ENCODE measurements at places on chromosomes 4 and X.

- DNase-seq = no peak
These were observed 53.6 kb downstream of the MAP7D2 start for GRCh38 chrX:20063153-20063552.

DNA sequence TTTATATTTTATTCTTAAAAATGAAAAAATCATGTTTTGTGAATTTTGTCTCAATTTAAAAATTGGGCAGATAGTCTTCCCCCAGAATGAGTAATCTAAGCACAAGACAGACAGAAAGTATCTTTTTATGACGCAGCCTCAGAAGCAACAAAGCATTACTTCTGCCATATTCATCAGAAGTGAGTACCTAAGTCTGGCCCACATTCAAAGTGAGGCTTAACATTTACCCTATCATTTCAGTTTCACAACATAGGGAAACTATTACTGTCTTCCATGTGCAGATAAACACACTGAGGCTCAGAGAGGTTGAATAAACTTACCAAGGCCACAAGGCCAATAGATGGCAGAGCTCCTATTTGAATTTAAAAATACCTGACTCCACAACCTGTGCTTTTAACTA is 4.4 kb upstream of the PRDX4 start:
- no peak for DNase-seq

DNA sequence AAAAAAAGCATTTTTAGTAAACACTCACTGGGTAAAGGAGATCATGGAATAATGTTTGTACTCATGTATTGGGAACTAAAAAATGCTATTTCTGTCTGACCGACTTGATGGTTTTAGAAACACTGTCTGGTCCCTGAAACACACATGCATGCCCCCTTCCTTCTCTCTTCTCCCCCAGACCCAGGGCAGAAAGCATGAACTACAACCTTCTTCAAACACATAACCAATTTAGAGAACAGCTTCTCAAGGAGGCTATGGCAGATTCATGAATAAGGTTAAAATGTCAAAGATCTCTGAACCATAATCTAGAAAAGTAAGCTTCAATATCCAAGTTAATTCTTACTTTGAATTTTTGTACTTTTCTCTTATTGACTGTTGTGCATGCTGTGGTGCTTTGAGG is 6.0 kb downstream of the CCNA2 start:
- DNase-seq = no peak

DNA sequence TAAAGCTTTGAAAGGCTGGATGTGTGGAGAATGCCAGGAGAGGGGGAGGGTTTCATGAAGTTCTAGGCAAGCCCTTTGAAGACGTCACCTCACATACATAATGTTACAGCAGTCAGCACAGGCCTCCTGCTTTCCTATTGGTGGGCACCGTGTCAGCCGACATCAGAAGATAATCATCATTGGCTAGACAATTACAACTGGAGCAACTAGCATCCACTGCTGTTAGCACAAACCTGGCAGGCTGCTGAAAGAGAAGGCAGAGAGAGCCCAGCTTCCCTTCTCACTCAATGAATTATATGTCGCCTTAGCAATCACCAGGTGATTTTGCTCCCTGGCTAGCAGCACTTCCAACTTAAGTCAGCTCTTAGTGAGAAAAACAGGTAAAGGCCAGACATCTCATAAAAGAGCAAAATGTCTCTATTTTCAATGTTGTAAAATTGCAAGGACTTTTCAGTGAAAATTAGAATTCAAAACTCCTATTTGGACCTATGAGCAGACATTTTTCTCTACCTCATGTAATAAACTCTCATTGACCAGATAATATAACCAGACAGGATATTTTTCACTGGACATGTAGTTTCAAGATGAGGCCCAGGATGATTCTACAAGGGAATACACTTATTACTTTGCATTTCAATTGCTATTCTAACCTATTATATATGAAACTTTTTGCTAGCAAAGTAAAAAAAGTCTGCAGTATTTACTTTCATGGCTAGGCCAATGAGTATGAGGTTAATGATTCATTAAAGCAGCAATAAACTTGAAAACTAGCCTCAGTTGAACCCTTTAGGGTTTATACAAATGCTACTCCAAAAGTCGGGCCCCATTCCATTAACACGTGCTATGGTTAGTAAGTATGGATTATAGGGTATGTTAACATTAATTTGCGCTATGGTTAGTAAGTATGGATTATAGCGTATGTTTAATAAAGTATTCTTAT is 4.3 kb downstream of the ELOVL6 start:
- peak; percentile 65 for DNase-seq

DNA sequence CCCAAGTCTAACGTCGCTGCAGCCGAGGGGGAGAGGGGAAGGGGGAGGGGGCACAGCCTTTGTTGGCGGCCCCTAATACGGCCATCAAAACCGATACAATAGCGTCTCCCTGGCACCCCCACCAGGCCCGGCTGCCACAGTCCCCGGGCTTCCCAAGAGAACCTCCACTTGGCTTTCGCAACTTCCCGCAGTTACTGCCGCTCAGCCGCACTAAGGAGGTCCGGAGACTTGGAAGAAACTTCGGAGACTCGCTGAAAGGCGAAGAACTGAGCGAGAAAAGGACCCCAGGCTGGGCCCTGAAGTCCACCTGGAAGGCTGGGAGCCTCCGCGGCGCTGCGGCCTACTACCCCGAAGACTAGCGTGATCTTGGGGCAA is 2.8 kb downstream of the NKX6-1 start:
- DNase-seq = no peak

DNA sequence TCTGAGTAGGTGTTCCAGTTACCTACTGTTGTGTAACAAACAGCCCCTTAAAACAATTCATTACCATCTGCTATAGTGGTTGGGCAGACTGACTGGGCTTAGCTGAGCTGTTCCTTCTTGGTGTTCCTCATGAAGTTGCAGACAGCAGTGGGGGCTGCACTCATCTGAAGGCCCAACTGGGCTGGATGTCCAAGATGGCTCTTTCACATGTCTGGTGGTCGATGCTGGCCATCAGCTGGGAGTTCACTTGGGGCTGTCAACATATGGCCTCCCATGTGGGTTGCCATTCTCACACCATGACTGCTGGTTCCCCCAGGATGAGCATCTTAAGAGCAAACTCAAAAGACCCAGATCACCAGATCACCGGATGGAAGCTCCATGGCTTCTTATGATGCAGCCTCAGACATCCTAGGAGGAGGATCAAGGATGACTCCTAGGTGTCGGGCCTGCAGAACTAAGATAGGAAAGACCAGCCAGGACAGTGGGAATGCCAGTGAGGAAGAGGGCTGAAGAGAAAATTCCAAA is 34.3 kb upstream of the PPP2R2C start:
- no peak for DNase-seq

DNA sequence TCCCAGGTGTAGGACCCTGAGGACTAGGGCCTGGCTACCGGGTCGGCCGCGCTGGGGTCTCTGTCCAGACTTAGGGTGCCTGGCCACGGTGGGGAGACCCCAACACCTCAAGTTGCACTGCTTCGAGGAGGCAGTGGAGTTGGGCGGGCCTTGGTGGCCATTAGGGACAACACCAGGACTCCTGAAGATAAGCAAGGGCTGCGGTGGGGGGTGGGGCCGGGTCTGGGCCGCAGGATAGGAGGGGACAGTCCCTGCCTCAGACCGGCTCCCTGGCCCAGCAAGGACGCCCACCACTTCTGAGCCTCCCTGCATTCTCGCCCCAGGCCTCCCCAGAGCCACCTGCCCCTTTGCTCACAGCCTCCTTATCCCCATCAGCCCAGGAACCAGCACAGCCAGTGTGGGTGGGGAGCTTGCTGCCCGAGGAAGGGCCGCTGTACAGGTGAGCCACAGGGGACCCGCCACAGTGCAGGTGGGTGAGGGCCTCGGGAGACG is 5.5 kb upstream of the MXD4 start:
- no peak for DNase-seq

DNA sequence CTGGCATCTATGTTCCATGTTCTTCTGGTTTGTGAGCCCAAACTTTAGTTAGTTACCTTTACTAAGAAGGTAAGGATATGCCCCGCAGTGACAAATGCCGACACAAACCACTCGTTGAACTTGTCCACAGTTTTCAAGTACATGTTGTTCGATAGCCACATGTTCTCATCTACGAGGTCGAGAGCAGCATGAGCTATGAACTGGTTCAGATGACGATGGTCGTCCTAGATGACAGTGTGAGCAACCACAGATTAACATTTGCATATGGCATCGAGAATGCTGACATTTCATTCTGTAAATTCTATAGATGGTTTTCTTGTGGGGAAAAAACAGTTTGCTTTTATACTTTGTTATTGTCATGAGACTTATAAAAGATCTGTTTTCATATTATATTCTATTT is 18.0 kb downstream of the TRAPPC2 start:
- DNase-seq = no peak

DNA sequence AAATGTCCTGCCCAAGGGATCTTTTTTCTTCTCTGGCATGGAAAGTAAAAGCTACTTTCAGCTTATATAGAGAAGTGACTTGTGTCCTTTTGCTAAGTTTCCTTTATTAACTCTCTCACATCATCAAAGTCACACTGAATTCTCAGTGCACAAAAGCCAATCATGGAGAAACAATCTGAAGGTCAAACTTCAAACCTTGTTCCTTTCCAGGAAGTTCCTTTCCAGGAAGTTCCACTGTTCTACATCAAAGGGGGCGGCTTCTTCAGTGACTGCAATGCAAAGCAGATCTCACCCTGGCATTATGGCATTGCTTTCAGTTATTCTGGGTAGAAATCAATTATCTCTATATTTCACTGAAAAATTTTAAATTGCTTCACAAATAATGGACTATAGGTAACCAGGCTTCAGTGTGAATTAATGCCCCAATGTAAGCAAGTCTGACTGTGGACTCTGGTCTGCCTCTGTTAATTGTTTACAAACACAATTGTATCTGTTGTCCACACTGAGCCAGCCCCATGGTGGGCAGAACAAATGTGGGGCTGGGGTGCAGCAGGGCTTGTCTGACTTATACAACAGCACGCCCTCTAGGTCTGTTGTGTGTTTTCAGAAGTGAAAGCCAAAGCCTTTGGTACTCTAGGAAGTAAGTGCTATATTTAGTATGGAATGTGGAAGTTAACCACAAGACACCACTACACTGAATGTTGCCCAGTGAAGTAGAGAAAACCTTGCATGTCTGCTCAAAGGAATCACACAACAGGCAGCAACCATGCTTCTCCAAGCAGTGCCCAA is 98.8 kb downstream of the CDS1 start:
- DNase-seq = no peak

GRCh38 chr4:181870326-181870725 is 372.9 kb upstream of the TENM3 start:
- DNase-seq = no peak

- DNase-seq = no peak
These were observed 127.0 kb downstream of the ASMT start for GRCh38 chrX:1741816-1742394.

DNA sequence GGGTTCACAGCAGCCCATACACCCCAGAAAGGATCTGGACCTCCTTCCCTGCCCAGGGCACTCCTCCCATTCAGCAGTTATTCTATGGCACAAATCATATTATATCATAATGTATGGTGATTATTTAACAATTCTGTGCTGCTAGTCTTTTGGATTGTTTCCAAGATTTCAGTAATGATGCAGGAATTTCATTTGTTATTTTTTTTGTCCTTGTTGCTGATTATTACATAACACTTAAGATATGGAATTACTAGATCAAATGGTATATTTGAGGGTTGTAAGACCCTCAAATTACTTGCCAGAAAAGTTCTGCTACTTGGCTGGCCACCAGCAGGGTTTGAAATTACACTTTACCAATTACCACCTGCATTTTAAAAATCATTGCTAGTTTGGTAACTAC is 36.4 kb downstream of the QDPR start:
- DNase-seq = no peak

- DNase-seq = no peak
These were observed 1.8 kb downstream of the FLNA start for GRCh38 chrX:154372612-154373022.

GRCh38 chrX:152635941-152636340 is 1.8 kb upstream of the GABRQ start:
- no peak for DNase-seq

- no peak for DNase-seq
These were observed 565.7 kb upstream of the FAT1 start for GRCh38 chr4:187289371-187289770.

- DNase-seq = no peak
These were observed 50.3 kb downstream of the NELFA start for GRCh38 chr4:1958276-1959103.

- DNase-seq = no peak
These were observed 395 bp downstream of the RAB28 start for GRCh38 chr4:13483768-13484121.

GRCh38 chr4:6941796-6942195 is 32.2 kb downstream of the TBC1D14 start:
- DNase-seq = no peak

GRCh38 chr4:42750091-42750490 is 93.2 kb upstream of the ATP8A1 start:
- no peak for DNase-seq

- no peak for DNase-seq
These were observed 77.3 kb downstream of the AFF2 start for GRCh38 chrX:148577741-148578140.

DNA sequence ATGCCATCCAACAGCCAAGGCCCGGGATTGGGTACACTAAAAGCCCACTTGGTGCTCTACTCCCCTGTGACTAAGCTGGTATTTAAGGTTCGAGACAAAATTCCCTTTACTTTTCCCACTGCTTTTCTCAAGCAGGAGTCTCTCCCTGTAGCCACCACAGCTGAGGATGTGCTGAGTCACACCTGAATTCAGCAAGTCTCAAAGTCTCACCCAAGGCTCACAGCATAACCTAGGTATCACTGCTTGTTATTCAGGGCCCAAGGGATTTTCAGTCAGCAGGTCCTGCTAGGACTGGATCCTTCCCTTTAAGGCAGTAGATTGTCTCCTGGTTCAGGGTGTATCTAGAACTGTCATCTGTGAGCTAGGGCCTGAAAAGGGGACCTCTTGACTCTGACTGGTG is 39.2 kb downstream of the FMR1NB start:
- DNase-seq = no peak

GRCh38 chr4:128600996-128601871 is 208.3 kb upstream of the JADE1 start:
- no peak for DNase-seq

DNA sequence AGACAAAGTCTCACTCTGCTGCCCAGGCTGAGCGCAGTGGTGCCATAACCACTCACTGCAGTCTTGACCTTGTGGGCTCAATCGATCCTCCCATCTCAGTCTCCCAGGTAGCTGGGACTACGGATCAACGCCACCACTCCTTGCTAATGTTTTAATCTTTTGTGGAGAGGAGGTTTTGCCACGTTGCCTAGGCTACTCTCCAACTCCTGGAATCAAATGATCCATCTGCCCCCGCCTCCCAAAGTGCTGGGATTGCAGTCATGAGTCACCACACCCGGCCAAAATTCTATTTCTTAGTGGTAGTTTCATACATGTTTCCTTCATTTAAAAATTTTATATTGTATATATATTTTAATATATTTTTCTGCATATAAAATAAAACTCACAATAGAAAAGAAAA is 125.8 kb upstream of the CLNK start:
- no peak for DNase-seq

GRCh38 chr4:66202870-66203269 is 532.6 kb upstream of the EPHA5 start:
- no peak for DNase-seq

- DNase-seq = no peak
These were observed 26.0 kb upstream of the AWAT1 start for GRCh38 chrX:70208479-70208878.

- DNase-seq = no peak
These were observed 363.7 kb downstream of the FBXW7 start for GRCh38 chr4:152172146-152172545.

Data from D721Med (cell line).